ENCODE measurements at places on chromosomes 6 and 20. TPM values are rescaled to one million over a fixed set of nuclear protein-coding genes. Genes with fewer than 3 reads are reported as not detected.

MTFR2 gene
- 13.6 TPM for total RNA-seq

DNA sequence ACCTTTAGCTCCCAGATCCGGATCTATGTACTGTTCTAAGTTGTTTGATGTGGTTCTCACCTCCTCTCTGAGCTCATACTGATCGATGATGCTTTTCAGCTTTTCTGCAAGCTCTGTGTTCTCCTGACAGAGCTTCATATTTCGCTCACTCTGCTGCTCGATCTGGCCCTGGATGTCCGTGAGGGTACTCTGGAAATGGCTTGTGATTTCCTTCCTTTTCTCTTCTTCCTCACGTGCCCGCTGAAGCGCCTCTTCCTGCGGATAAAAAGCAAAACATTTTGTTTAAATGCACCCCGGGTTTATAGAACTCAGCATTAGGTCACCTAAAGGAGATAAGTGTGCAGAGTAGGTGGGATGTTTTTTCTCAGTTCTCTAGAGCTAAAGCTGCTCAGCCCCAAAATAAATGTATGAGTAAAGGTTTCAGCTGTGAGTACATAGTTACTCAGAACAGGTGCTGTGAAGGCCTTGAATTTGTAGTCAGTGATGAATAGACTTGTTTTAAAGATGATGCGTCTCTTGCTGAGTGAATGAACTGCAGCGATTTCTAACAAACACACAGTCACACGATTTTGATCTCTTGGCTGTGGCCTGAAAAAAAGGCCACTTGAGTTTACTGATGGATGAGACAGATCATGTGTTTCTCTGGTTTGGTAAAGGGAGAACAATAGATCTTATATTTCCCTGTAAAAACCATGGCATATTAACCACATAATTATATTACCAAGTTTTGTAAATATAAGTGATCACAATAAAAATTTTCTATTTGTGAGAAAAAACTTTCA, 29.1 kb downstream of the TXLNB start:
- no peak for DNase-seq

NOX3 gene
- total RNA-seq = not detected

GRCh38 chr6:11604836-11605506, 67.4 kb downstream of the TMEM170B start:
- no peak for DNase-seq

- DNase-seq = no peak
Measured at GRCh38 chr6:161498359-161498758, 224.5 kb upstream of the AGPAT4 start.

CRIP3 gene
- total RNA-seq = 2.2 TPM

GRCh38 chr6:69973138-69973537, 106.8 kb downstream of the COL19A1 start:
- DNase-seq = no peak

SIRPB1 gene
- total RNA-seq = 20.1 TPM

BMP2 gene
- total RNA-seq = 1.4 TPM

- no peak for DNase-seq
Measured at GRCh38 chr6:36126553-36127458, 3.5 kb upstream of the MAPK13 start.

DNA sequence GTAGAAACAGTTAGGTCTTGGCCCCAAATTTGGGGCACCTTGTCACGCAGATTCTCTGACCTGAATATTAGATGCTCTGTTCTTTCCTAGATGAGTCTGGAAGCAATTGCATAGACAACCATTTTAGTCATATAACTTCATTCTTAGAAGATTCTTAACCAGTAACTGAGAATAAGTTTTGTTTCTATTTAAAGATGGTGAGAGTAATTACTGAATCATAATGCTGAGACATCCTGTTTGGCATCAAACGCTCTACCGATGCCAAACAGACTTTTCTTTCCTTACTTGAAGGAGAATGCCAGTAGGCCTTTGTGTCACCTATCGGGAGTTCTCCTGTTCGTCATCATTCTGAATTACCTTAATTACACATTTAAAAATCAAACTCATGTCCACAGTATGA, 131.6 kb upstream of the ID4 start:
- DNase-seq = no peak

TPBG gene
- 0.48 TPM for total RNA-seq

- no peak for DNase-seq
Measured at GRCh38 chr6:302760-303159, 10.5 kb downstream of the DUSP22 start.

DNA sequence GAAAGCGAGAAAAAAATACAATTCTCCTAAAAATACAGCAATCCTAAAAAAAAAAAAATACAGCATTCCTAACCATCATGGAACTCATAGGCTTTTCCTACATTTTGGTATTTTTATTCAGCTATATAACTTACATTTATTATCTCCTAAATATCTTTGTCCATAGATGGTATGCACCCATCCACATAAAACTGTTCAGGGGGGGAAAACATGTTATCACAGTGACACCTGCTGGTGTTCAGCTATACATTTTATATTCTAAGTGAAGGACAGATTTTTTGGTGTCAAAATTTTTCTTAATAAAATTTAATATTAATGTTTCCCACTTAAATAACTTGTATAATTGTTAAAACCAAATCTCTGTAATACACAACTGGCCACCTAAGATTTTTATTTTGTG, 58.0 kb downstream of the BLOC1S5 start:
- no peak for DNase-seq

- DNase-seq = no peak
Measured at GRCh38 chr6:3208098-3208774, 19.2 kb downstream of the TUBB2B start.

DNA sequence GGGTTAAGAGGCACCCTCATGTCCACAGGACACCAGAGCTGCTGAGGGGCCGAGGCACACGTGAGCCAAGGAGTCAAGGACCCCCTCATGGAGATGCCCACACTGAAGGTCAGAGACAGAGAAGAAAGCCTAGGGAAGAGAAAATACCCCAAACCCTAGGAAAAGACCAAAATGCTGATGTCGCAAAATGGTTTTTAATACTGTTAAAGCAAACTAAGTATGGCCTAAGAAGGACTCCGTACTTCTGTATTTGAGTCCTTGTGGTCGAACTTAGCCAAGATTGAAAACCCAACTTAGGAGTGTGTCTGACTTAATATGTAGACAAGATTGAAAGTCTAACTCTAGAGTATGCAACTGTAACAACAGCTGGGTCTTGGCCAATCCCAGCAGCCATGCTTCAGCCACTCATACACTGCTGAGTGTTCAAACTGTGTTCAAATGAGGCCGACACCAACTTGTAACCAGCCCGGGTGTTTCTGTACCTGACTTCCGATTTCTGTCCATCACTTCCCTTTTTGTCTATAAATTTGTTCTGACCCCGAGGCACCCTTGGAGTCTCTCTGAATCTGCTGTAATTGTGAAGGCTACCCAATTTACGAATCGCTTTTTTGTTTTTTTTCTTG, 92.6 kb upstream of the AGPAT4 start:
- DNase-seq = no peak

DNA sequence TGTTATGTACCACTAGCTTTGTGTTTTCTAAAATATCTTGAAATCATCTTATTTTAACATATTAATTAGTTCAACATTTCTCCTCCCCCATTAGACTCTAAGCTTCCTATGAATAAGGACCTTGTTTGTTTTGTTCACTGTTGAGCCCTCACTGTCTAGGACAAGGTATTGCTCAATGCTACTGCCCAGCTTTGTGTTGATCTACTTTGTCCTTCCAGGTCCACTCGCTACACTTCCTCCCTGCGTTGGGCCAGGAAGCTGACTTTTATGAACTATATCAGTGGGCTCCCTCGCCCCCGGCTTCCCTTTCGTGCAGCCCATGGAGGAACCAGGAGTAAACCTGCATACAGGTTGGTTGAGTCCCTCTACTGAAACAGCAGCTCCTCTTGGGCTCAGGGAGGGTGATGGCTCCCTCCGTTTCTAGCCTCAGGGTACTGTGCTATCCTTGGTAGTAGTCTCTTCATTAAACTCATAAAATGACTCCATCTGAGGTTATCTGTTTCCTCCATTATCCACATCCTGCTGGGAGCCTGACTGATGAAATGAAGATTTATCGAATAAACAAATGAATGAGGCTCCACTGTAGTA, 272.5 kb downstream of the CLIC5 start:
- DNase-seq = no peak

GRCh38 chr20:44166008-44166407, 21.0 kb downstream of the JPH2 start:
- DNase-seq = no peak

COL12A1 gene
- 0.29 TPM for total RNA-seq

- no peak for DNase-seq
Measured at GRCh38 chr6:157631838-157632614, 191.0 kb upstream of the SNX9 start.

FAM83C gene
- total RNA-seq = not detected

C6orf118 gene
- not detected for total RNA-seq

GRCh38 chr20:689348-689747, 13.7 kb upstream of the SCRT2 start:
- DNase-seq = no peak

DNA sequence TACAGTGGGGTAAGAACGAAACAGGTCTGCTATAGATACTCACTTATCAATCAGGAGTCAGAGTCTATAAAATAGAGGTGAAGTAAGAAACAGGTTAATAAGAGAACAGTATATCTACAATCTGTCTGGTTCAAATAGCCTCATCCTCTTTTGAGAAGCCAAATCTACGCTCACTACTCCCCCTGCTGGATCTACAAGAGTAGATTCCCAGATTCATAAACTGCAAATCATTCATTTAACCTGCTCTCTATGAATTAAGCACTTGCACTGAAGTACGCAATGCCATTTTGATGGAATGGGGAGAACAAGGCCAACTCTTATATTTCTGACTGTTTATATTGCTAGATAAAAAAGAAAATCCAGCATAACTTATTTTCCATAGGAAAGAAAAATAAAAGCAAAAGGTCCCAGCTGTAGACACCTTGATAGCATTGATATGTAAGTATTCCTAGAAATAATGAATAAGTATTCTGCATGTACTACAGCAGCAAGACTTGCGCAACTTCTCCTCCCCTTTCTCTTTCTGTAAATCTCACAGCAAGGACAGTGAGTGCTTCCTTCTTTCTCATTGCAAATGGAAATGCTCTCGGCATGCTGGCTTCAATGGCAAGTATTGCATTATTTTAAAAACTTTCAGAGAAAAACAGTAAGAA, 92.3 kb downstream of the RFX6 start:
- no peak for DNase-seq

DNA sequence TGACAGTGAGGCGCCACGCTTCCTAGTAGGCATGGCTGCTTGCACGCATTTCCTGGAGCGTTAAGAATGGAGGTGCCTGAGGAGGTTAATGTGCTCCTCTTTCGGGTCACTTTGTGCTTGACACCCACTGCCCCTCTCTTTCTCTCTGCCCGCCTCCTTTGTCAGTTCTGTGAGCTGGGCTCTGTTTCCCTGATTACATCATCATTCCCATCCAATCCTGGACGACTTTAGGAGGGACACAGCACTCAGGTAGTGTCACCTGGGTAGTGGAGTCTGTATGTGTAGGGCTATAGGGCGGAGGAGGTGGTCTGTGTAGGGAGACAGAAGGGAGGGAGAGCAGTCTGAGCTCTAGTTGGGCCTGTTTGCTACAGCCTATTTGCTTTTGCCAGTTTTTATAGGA, 136.8 kb downstream of the JARID2 start:
- DNase-seq = no peak

GRCh38 chr6:1641343-1641885, 31.7 kb downstream of the FOXC1 start:
- no peak for DNase-seq

DNA sequence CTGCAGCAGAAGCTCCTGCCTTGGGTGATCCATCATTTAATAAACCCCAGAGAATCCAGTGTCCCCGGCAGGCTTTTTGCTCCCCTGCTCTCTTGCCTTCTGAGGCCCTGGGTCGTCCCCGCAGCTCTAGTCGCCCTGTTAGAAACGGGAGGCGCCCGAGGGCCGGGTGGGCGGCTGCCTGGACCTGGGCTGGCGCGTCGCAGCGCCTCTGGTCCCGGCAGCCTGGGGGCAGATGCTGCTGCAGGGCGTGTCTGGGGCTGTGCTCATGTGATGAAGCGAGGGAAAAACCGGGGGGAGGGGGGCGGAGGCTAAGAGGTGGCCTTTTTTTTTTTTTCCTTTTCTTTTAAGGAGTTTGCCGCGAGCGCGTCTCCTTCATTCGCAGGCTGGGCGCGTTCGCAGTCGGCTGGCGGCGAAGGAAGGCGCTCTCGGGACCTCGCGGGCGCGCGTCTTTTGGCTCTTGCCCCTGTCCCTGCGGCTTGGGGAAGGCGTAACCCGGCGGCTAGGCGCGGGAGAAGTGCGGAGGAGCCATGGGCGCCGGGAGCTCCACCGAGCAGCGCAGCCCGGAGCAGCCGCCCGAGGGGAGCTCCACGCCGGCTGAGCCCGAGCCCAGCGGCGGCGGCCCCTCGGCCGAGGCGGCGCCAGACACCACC, 394 bp downstream of the AKAP12 start:
- no peak for DNase-seq

- DNase-seq = no peak
Measured at GRCh38 chr6:1611572-1612298, 2.0 kb downstream of the FOXC1 start.

DNA sequence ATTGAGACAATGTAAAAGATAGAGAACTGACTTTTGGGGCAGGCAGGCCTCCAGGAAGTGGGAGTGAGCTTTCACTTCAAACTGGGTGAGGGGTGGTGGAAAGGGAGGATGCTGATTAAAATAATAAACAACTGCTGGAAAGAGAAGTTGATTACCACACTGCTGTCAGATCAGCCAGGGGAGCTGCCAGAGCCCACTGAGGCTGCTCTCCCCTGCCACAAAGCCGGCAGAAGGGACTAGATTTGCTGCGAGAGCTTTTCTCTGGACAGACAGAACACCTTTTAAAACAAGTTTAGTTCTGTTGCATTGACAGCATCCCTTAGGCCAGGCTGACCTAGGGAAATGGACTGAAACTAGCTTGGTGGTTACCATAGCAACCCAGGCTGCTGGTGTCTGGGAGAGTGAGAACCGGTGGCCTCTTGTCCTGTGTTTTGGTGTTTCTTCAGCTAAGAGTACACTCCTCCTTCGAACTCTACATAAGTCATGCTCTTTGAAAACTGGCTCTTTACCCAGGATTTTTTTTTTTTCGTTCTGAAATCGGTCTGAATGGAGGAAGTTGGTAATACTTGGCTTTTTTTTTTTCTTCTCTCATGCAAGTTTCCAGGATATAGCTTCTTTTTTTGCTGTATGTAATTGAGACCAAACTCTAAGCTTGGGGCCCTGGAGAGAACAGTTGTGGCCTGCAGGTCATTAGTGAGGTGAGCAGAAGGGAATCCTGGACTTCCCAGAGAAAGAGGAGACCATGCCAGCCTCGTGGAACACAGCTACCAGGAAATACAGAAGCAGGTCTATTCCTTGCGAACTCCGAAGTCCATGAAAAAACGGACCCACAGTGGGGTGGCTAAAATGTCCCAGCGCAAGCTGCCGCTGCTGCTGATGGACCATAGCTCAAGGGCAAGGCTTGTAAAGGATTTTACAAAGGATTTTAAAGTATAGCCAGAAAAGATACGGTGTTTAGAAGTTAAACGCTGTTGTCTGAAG, 374.4 kb downstream of the UTRN start:
- DNase-seq = no peak

MUC22 gene
- not detected for total RNA-seq
